MM.1S (cell line): ENCODE measurements at places on chromosomes 6 and 20.

DNA sequence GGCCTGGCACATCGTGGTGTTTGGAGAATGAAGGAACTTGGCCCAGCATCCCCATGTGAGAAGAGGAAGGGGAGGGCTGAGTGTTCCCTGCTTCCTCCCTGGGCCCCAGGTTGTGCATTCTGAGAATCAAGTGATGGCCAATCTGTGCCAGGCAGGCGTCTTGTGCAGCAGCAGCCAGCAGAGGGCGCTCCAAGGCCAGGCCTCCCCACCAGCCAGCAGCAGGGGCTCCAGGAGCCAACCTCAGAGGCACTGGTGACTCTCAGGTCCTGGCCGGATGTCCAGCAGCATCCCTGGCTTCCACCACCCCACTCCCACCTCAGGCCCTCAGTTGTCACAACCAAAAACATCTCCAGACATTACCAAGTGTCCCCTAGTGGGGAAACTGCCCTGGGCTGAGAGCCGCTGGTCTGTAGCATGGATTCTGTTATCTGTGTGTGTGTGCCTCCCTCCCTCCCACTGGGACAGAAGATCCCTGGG is 192.0 kb downstream of the PREX1 start:
- peak; percentile 37 for DNase-seq

- DNase-seq: no peak
Observed at GRCh38 chr6:75624988-75625387, 23.3 kb downstream of the SENP6 start.

DNA sequence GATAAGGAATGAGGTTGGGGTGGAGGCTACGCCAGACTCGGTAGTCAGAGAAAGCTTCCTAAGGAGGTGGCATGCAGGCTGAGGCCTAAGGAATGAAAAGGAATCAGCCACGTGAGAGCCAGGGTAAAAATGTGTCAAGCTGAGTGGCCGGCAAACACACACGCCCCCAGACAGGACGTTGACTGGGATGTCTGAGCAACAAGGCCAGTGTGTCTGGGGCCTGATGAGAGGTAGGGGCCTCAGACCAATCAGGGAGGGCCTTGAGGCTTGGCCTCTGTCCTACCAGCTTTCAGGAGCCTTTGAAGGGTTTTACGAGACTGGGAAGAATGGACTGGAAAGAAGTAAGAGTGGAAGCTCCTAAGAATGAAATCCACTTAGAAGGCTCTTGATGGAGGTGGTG is 61.0 kb upstream of the PHACTR2 start:
- DNase-seq: no peak

- peak; percentile 56 for DNase-seq
Observed at GRCh38 chr20:50815162-50815989, 20.5 kb downstream of the BCAS4 start.

DNA sequence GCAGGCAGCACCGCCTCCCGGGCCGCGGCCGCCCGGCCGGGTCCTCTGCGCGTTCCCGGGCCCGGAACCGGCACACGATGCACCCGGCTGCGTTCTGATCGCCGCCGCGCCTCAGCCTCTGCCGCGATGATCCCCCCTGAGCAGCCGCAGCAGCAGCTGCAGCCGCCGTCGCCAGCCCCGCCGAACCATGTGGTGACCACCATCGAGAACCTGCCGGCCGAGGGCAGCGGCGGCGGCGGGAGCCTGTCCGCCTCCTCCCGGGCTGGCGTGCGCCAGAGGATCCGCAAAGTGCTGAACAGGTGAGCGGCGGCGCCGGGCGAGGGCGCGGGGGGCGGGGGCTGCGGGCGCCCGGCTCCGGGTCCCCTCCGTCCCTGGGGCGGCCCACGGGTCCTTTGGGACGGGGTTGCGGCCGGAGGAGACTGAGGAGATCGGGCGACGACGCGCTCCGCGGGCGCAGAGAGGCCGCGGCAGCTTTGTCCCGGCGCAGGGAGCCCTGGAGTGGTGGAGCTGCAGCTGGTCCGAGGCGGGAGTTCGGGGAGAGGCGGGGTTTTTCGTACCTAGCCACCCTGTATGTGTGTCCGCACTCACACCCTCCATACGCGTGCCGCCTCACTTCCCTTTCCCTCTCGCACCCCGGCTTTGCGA is 659 bp downstream of the SLC35F1 start:
- DNase-seq: peak; percentile 20

DNA sequence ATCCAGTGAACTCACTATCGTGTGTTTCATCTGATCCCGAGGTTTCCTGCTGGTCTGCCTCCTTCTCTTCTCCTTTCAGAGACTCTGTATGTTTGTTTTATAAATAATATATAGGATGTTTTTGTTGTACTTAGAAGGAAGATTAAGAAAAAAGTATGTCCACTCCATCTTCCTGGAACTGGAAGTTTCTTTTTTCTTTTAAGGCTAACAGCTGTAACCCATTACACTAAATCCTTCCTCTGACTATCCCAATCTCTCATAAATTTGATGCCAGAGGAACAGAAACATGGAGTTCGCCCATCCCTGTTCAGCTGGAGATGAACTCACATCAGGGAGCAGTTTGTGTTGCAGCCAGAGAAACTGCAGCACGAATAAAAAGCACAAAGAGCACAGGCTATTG is 20.7 kb downstream of the RIPK1 start:
- no peak for DNase-seq

DNA sequence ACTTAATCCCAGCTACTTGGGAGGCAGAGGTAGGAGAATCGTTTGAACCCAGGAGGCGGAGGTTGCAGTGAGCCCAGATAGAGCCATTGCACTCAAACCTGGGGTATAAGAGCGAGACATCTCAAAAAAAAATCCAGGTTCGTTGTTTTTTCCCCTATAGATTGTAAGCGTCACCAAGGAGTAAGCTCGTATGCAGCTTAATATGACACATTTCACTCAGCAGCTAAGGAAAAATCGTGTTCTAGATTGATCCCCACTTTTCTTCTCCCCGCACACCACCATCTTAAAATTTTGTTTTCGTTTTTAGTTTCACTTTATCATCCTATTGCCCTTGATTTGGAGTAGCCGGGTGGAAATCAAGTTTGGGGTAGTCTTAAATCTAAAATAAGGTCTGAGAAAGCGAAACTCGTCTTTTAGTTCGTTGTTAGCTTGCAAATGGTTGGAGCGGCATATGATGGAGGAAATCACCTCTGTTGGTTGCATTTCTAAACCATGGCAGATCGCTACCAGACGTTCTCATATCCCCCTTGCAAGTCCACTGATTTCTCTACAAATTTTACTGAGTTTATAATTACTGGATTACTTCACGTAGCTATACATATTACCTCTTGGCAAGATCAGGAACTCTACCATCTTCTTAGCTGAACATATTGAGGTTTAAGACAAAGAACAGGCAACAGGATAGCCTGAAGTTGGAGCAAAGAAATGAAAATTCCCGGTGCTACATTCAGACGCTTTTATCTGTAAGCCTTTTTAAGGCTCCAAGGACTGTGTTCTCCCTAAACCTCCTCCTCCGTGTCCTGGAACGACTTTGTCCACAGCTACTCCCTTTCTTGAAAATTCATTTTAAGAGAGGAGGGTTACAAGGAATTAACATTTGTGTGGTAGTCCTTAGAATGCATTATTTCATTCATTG is 91.1 kb upstream of the BTN3A2 start:
- DNase-seq: peak; percentile 78

DNA sequence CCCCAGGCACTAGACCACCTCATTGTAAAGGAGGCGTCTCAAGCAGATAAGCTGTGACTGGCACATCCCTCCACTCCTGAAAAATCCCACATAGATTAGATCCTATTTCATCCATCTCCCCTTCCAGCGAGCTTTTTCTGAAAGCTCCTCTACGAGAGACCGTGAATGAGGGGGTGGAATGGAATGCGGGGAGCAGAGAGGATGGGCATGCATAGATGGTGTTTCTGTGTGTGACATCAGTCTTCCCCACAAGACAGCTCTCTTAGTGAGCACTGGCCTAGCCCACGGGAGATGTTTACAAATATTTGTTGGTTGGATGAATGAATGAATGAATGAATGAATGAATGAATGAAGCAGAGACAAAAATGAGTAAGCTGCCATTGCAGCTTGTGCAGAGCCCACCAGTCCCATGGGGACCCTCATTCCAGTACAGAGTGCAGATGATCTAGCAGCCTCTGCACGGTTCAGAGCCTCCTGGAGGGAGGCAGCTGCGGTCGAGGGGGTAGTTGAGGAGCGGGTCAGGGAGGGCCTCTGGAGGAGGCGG is 98.4 kb downstream of the DLGAP4 start:
- no peak for DNase-seq

- DNase-seq: no peak
Observed at GRCh38 chr6:131758920-131759319, 48.1 kb upstream of the CTAGE9 start.

GRCh38 chr6:68094070-68094469 is 541.0 kb upstream of the ADGRB3 start:
- peak; percentile 30 for DNase-seq

- DNase-seq: no peak
Observed at GRCh38 chr6:142567461-142567860, 265.7 kb downstream of the ADGRG6 start.

GRCh38 chr6:28775405-28776129 is 148.2 kb downstream of the TRIM27 start:
- DNase-seq: no peak

GRCh38 chr20:62064770-62065673 is 659 bp downstream of the TAF4 start:
- peak; percentile 21 for DNase-seq

GRCh38 chr6:104642871-104643270 is 216.8 kb downstream of the HACE1 start:
- no peak for DNase-seq

DNA sequence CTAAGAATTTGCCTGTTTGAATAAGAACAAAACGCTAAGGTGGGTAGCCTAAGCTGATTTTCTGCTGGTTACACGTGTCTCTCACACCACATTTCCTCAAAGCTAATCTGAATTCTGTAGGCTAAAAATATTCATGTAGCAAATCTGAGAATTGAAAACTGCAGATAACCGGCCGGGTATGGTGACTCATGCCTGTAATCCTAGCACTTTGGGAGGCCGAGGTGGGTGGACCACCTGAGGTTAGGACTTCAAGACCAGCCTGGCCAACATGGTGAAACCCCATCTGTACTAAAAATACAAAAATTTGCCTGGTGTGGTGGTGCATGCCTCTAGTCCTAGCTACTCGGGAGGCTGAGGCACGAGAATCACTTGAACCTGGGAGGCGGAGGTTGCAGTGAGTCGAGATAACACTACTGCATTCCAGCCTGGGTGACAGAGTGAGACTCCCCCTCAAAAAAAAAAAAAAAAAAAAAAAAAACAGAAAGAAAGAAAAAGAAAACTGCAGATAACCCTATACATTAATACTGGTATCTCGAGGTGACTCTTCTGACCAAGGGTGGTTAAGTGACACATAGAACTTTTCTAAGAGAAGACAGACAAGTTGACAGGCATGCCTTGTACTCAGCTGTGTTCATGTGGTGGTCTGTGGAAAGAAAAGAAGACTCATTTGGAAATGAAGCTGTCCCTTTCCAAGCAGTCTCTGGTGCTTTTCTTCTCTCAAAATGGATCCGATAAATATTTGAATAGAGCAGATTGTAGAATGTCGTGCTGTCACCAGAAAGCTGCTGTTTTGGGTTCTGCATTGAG is 24.7 kb upstream of the ASXL1 start:
- DNase-seq: peak; percentile 70

- no peak for DNase-seq
Observed at GRCh38 chr6:77036400-77036799, 426.9 kb downstream of the HTR1B start.
